Central memory CD8-positive, alpha-beta T cell (primary cell): ENCODE measurements at places on chromosomes 1 and 21.

DNA sequence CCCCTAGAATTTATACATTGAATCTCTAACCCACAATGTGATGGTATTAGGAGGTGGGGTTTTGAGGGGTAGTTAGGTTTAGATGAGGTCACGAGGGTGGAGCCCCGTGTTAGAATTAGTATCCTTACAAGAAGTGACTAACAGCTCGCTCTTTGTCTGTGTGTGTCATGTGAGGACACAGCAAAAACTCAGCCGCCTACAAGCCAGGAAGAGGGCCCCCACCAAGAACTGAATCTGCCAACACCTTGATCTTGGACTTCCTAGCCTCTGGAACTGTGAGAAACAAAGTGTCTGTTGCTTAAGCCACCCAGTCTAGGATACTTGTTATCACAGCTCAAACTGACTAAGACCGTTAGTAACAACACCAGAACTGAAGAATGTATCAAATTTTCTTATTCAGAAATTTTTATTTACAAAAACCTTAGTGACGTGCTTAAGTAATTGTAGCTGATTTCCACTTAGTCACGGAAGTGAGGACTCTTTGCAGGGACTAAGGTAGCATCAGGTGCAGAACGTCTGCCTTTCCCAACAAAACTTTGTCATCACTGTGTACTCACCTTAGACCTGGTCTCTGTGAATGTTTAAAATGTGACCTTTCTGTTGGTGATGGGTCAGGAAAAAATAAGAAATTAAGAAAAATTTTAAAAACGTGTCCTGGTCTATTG, 24.5 kb upstream of the LRRC8C start:
- DNase-seq = peak; percentile 38
- H3K36me3 ChIP-seq = peaks cover 21% of the 10 kb centered on the region
- peak overlapping the region; percentile 98 for H3K27ac ChIP-seq
- H3K4me1 ChIP-seq = peaks cover 82% of the 10 kb centered on the region
- peak overlapping the region; percentile 85 for H3K4me3 ChIP-seq
- H3K27me3 ChIP-seq = no peaks in the 10 kb centered on the region

DNA sequence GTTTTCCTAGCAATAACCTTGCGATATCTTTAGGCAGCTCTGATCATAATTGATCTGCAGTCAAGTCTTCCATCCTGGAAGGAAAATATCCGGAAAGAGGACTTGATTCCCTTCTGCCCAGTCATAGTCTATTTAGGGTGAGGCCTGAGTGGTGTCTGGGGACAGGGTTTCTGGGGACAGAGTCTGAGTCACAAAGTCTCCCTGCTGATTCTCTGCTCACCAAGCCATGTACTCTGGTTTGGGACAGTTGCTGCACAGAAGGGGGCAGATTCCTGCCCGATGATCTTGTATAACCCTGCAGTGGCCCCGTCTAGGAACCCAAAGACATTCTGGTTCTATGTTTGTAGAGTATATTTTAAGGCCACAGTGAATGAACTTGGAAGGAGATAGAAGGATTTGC, 178.8 kb downstream of the KCNJ6 start:
- H3K4me1 ChIP-seq = no peaks in the 10 kb centered on the region
- no peak for DNase-seq
- H3K4me3 ChIP-seq = no peak overlapping the region
- H3K27ac ChIP-seq = no peak overlapping the region
- peaks cover 42% of the 10 kb centered on the region for H3K27me3 ChIP-seq
- H3K36me3 ChIP-seq = no peaks in the 10 kb centered on the region

DNA sequence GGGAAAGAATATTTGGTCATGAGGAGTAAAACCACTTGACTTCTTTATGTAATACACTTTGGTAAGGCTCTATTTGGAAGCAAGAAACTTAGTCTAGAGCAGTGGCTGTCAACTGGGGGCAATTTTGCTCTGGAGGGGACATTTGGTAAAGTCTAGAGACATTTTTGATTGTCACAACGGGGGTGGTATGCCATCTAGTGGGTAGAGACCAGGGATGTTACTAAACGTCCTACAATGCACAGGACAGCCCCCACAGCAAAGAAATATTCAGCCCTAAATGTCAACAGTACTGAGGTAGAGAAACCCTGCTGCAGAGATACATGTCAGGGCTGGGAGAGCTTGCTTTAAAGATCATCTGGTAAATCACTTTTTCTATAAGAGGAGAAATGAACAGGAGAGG, 13.5 kb downstream of the FUCA1 start:
- no peak overlapping the region for H3K27ac ChIP-seq
- DNase-seq = no peak
- H3K4me1 ChIP-seq = no peaks in the 10 kb centered on the region
- peaks cover 23% of the 10 kb centered on the region for H3K36me3 ChIP-seq
- no peaks in the 10 kb centered on the region for H3K27me3 ChIP-seq
- H3K4me3 ChIP-seq = no peak overlapping the region

DNA sequence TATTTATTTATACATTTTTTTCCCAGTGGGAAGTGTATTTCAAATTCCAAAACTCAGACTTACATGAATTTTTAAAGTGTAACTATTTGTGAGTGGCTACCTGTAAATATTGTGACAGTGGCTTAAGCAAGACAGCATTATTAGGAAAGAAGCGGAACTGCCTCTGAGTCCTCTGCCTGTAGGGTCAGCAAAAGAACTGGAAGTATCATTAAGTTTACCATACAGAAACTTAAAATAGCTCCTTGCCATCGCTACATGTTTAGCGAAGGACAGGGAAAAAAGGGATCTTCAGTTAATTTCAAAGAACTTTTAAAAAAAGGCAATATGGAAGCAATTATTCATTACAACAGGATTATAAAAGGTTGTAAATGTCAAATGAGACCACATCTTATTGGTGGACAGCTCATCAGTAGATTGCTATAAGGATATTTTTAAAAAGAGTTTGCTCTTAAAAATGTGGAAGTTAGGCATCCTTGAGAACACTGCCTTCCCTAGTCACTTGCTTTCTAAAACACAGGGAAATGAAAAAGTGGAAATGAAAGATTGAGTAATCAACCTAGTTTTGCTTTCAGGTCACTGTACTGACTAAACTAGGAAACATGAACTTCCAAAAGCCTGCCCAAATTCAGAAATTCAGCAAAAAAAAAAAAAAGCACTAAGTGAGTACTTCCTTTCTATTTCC, 39.2 kb downstream of the NSL1 start:
- peak overlapping the region; percentile 24 for H3K27ac ChIP-seq
- DNase-seq = no peak
- H3K4me1 ChIP-seq = peaks cover 29% of the 10 kb centered on the region

GRCh38 chr1:56758135-56758534, 61.1 kb downstream of the FYB2 start:
- H3K36me3 ChIP-seq = no peaks in the 10 kb centered on the region
- DNase-seq = no peak
- peaks cover 20% of the 10 kb centered on the region for H3K27me3 ChIP-seq
- H3K4me1 ChIP-seq = no peaks in the 10 kb centered on the region
- H3K4me3 ChIP-seq = no peak overlapping the region
- H3K27ac ChIP-seq = no peak overlapping the region

DNA sequence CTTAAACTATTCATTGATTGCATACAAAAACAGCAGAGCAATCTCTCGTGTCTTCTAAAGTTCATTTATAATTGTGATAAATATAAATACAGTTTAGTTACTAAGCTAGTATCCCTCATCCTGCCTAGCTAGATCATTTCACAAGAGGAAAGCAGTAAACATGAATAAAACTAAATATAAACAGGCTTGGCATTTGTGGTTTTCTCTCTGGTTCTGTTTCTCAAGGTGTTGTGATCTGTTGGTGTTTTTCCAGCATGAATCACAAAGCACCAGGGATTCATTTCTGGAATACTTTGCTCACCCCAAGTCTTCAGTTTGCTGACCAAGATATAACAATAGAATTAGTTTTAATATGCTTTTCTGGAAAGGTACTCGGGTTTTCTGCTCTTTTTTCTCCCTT, 32.7 kb upstream of the GLIS1 start:
- peaks cover 5% of the 10 kb centered on the region for H3K4me1 ChIP-seq
- no peaks in the 10 kb centered on the region for H3K27me3 ChIP-seq
- DNase-seq = no peak
- H3K36me3 ChIP-seq = peaks cover 4% of the 10 kb centered on the region
- H3K27ac ChIP-seq = no peak overlapping the region
- H3K4me3 ChIP-seq = no peak overlapping the region

DNA sequence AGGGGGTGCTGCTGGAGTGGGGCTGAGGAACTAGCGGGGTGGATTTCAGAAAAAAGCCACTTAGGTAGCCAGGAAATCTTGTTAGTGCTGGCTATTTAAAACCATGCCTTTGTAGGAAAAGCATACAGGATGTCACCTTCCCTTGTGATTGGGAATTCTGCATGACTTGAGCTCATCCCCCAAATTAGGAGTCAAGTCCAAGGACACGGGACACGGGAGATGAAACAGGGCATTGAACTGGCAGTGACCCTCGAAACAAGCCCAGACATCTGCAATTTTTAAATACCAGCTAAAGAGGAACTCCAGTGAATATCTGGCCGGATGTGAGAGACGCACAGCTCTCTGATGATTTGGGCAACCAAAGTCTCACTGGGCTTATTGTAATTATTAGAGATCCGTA, 32.8 kb downstream of the C2CD2 start:
- H3K4me1 ChIP-seq = peaks cover 21% of the 10 kb centered on the region
- H3K4me3 ChIP-seq = no peak overlapping the region
- peaks cover 2% of the 10 kb centered on the region for H3K36me3 ChIP-seq
- no peak for DNase-seq
- no peak overlapping the region for H3K27ac ChIP-seq

- peaks cover 4% of the 10 kb centered on the region for H3K36me3 ChIP-seq
- no peak for DNase-seq
- H3K27me3 ChIP-seq = no peaks in the 10 kb centered on the region
Measured at GRCh38 chr1:108141621-108142020, 58.5 kb downstream of the SLC25A24 start.

GRCh38 chr1:229047161-229047839, 223.6 kb upstream of the RAB4A start:
- H3K4me1 ChIP-seq = peaks cover 9% of the 10 kb centered on the region
- no peak overlapping the region for H3K4me3 ChIP-seq
- H3K27me3 ChIP-seq = peaks cover 60% of the 10 kb centered on the region
- no peak overlapping the region for H3K27ac ChIP-seq

DNA sequence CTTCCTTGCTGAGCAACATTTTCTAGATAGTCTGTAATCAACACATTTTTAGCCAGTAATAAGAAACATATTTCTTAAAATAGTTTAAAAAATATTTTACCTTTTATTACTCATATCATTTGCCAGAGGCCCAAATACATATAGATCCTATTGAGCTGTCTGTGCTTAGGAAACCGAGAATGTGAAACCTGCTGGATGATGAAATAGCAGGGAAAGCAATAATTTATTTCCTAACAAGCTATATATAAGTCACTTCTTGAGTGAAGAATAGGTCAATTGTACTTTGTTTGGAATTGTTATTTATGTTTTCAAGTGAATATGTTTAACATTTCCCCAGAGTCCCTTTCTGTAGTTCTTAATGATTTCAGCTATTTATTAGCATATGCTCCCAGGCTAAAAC, 339.9 kb upstream of the TMPRSS15 start:
- H3K4me3 ChIP-seq = no peak overlapping the region
- no peaks in the 10 kb centered on the region for H3K36me3 ChIP-seq
- no peaks in the 10 kb centered on the region for H3K4me1 ChIP-seq
- no peak for DNase-seq
- H3K27ac ChIP-seq = no peak overlapping the region

- H3K27me3 ChIP-seq = no peaks in the 10 kb centered on the region
- H3K4me1 ChIP-seq = no peaks in the 10 kb centered on the region
- no peak for DNase-seq
- no peak overlapping the region for H3K27ac ChIP-seq
- no peak overlapping the region for H3K4me3 ChIP-seq
Measured at GRCh38 chr1:186897008-186897407, 68.3 kb downstream of the PLA2G4A start.

- H3K36me3 ChIP-seq = no peaks in the 10 kb centered on the region
- H3K27me3 ChIP-seq = no peaks in the 10 kb centered on the region
- no peaks in the 10 kb centered on the region for H3K4me1 ChIP-seq
- no peak overlapping the region for H3K27ac ChIP-seq
- no peak for DNase-seq
Measured at GRCh38 chr1:106721790-106722189, 334.7 kb upstream of the PRMT6 start.
